AG04450 (cell line): ENCODE measurements at places on chromosomes 2 and 18.

GRCh38 chr2:216083464-216084281, 2.0 kb downstream of the TMEM169 start:
- DNase-seq = no peak

DNA sequence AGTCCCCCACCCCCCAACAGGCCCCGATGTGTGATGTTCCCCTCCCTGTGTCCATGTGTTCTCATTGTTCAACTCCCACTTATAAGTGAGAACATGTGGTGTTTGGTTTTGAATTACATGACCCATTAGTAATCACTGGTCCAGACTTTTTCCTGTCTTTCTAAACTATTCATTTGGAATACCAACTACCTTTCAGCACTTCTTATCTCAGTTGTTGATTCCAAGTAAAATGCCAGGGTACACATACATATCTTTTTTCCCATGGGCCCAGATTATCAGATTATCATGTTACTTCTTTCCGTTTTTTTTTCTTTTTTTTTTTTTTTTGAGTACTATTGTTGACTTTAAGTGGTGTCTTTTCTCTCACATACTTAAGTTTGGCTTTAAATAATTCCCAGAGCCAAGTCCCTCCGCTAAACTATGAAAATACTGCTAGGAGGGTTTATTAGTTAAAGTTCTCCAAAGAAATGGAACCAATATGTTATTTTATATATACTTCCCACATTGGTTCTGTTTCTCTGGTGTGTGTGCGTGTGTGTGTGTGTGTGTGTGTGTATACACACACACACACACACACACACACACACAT, 389.3 kb downstream of the IRS1 start:
- no peak for DNase-seq

DNA sequence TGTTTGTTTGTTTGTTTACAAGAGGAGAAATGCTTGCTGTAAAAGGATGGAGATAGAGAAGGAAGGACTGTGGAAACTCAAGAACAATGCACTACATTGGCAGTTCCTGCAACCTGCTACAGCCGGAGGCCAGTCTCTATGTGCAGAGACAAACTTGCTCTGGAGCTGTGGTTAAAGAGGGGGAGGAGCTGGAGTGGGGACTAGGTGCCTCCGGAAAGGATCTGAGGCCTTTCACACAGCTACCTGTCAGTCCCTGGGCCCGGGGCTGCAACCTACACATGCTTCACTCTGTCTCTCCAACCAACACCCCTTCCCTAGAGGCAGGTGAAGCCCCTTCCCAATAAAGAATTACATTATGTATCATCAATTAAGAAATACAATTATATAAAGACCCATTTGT, 1234.0 kb upstream of the ZEB2 start:
- no peak for DNase-seq

GRCh38 chr18:59917422-59917821, 17.6 kb downstream of the PMAIP1 start:
- no peak for DNase-seq

GRCh38 chr18:48949050-48949605, 1.6 kb downstream of the SMAD7 start:
- DNase-seq = no peak

DNA sequence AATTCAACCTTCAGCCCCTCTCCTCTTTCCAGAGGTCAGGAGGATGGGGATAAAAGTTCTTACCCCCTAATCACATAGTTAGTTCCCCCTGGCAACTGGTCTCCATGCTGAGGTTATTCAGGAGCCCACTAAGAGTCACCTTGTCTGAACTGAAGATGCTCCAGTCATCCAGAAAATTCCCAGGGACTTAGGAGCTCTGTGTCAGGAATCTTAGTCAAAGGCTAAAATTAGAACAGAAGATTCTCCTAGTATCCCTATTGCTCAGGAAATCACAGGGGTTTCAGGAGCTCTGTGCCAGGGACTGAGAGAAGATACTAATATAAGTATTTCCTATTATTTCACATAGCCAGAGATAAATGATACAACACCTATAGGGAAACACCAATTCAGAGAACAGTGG, 37.3 kb upstream of the LONRF2 start:
- no peak for DNase-seq

GRCh38 chr18:30446605-30447004, 595.9 kb downstream of the DSC3 start:
- DNase-seq = no peak

- DNase-seq = no peak
These were observed 33.8 kb downstream of the TRIP12 start for GRCh38 chr2:229888031-229888430.

DNA sequence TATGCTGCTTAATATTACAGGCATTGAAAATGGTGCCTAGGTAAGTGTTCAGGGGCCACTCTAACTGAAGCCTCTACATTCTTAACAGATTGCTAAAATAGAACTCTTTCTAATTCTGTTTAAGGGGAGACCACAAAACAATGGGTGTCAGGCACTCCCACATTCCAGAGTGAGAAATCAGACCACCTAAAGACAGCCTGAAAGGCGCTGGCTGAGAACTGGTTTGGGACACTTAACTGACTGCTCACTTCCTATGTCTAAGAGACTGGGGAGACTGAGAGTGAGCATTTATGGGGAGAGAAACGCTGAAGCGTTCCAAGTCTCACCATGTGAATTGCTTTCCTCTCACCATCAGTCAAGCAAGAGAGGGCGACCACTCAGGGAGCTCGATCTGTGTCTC, 108.8 kb upstream of the ITGB6 start:
- DNase-seq = no peak
